ENCODE measurements at places on chromosomes 11 and 22.
A peak's percentile ranks its signal among the peaks of the same experiment; 100 is the strongest.

GRCh38 chr22:36204001-36204631 is 2.5 kb upstream of the APOL4 start:
- DNase-seq: no peak

GRCh38 chr11:112658431-112658878 is 302.8 kb upstream of the NCAM1 start:
- peak; percentile 3 for DNase-seq

GRCh38 chr11:76250520-76251225 is 44.4 kb upstream of the WNT11 start:
- DNase-seq: no peak

DNA sequence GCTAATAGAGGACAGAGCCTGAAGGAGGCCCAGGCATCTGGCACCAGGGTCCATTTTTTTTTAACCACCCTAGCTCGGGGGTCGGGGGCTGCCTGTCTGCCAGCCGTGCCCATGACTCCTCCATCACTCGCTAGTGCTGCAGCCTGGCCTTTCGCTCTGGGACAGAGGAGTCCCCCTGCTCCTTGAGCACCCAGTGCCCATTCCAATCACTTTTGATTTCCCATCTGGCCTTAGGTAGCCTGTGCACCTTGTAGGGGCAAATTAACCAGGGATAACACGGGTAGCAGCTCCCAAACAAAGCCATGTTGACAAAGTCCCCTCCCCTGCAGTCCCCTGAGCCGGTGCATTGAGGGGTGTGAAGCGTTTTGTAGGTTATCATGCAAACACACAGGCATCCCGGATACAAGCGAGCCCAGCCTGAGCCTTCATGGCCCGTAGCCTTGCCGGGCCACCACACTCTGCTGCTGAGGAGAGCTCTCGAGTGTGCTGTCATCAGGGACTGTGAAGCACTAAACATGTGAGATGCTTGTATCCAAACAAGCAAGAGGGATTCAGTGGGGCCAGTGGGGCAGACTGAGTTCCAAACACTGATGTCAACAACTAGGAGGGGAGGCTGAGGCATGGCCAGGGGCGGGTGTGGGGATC is 208.7 kb downstream of the DSCAML1 start:
- no peak for DNase-seq

- no peak for DNase-seq
These were observed 155.2 kb downstream of the DCDC1 start for GRCh38 chr11:31214372-31214771.

DNA sequence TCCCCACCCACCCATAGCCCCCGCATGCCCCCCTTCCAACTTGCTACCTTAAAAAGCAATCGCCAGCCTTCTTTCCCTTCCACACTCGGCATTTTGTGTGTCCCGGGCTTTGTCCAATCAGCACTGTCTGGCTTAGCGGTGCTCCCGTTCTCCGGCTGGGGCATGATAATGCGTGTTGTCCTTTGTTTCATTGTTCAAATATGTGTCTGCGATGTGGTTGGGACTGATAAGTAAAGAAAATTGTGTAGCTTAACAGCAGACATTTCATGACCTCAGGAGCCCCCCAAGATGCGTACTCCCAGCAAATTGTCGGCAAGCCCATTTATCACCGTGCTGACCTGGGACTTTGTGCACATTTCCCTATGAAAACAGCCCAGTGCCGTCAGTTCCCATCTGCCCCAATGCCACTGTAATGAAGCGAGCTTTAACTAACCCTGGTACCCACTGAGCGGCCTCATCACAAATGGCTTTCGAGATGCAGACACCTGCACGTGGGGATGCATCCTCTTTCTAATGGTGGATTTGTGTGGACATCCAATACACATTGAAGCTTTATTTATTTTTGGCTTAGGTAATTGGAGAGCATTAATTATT is 167.0 kb upstream of the E2F8 start:
- no peak for DNase-seq

DNA sequence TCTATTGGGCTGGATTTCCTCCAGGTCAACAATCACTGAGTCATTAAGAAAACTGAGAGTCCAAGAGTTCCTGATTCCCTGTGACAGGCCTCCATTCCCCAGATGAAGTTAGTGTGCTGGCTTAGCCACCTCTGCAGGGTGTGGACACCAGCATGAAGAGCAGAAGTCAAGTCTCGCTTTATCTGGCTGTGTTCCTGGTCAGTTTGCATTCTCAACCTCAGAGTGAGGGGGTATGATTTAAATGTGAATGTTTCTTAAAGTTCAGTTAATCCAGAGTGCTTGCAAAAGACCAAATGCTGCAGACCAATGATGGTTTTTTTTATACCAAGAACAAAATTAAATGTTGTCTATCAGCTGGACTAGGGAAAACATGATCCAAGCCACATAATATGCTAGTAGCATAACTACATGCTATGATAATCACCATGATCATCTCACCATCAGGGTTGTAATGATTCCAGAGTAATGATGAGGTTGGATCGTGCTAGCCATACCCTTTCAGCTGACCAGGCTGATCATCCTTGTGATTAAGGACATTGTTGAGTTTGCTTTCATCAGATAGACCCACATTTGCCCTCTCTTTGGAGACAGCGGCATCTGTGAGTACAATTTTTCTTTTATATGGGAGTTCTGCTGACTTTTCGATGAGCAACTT is 145.8 kb upstream of the ARHGAP20 start:
- DNase-seq: no peak

- DNase-seq: no peak
These were observed 31.0 kb upstream of the CD5 start for GRCh38 chr11:61071208-61071681.

- no peak for DNase-seq
These were observed 13.7 kb downstream of the NFRKB start for GRCh38 chr11:129881570-129882170.

- DNase-seq: peak; percentile 90
These were observed at the start of gene MED17 for GRCh38 chr11:93784145-93784934. MED17 (plus strand) TSS chr11:93784282; CDS start chr11:93784514, 232 bp downstream.

DNA sequence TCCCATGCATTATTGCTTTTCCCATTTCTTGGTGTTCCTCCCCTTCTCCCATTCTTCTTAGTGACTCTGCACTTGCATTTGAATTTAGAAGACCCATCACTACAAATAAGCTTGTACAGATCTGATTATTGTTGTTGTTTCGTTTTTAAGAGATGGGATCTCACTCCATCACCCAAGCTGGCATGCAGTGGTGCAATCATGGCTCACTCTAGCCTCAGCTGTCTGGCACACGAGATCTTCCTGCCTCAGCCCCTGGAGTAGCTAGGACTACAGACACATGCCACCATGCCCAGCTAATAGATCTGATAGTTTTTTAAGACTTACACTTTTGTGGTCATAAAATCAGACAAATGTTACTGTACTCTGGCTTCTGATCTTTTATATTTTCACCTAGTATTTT is 252.1 kb downstream of the DDX10 start:
- no peak for DNase-seq

GRCh38 chr22:40890881-40891280 is 29.0 kb upstream of the DNAJB7 start:
- no peak for DNase-seq

DNA sequence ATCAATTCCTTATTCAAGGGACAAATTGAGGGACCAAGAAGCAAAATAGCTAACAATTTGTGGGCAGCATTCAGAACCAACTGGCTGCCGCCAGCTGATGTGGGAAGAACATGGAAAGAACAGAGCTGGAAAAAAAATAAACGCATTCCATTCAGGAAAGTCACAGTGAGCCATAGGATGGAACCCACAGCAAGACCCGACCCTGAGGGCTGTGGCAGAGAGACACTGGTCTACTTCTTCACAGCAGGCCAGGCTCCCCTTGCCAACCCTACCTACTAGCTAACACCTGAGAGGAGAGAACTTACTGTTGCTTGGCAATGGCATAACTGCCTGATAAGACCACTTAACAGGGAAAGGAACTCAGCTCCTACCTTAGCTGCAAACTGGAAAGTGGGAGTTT is 123.5 kb upstream of the APOA1 start:
- no peak for DNase-seq

- no peak for DNase-seq
These were observed 398.6 kb upstream of the DDI1 start for GRCh38 chr11:103637831-103638230.

DNA sequence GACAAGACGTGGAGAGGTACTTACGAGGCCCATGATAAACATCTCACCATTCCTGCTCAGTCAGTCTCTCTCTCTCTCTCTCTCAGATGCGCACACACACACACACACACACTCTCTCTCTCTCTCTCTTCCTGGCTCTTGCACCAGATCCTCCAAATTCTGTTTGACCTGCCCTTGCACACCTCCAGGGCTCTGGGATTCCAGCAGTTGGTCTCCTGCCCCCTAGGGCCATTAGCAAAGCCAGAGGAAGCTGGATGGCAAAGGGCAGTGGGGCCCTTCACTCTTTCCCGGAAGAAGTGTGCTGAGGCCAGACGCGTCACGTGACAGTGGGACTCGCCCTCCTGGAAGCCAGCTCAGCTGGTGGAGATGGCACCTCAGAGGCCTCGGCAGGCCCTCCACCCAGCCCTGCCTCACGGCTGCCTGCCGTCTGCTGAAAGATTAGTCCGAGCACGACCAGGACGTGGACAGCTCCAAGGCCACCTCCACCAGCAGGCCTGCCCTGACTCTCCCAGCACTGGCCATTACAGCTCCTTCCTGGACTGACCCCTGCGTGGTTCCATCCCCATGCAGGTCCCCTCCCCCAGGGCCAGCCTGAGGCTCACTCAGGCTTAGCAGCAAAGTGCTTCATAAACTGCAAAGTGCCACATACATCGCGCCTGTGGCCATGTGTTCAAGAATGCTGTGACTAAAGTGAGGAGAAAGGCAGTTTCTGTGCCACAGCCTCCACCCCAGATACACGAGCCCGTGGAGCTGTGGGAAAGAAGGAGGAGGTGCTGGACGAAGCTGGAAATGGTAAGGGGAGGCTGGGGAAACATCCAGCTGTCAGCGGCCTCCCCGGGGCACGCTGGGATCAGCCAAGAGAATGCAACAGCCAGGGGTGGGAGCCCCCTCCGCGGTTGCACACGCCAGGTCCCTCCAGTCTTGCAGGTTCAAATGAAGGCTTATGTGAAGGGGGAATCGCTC is 3.7 kb downstream of the PDGFB start:
- DNase-seq: no peak

GRCh38 chr11:124896821-124897391 is 759 bp downstream of the ROBO4 start:
- DNase-seq: no peak

- DNase-seq: no peak
These were observed 4.7 kb upstream of the ST3GAL4 start for GRCh38 chr11:126350836-126351235.

DNA sequence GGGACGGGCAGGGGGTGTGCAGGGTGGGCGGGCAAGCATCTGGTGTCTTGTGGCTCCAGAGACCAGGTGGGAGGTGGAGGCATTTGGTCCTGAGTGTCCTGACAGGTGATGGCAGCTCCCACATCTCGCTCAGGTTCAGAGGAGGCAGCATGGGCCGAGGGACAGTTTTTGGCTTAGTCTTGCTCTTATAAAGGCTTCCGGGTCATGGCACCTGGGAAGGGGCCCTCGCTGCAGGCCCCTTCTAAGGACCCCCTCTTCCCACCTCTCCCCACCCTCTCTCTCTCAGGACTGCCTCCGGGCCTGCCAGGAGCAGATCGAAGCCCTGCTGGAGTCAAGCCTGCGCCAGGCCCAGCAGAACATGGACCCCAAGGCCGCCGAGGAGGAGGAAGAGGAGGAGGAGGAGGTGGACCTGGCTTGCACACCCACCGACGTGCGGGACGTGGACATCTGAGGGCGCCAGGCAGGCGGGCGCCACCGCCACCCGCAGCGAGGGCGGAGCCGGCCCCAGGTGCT is 9.9 kb downstream of the CCND1 start:
- no peak for DNase-seq

- DNase-seq: no peak
These were observed 38.9 kb upstream of the SEPTIN5 start for GRCh38 chr22:19675428-19675827.

- no peak for DNase-seq
These were observed 37.8 kb downstream of the SCN3B start for GRCh38 chr11:123616505-123617198.

GRCh38 chr11:16795146-16795545 is 56.7 kb downstream of the C11orf58 start:
- DNase-seq: peak; percentile 80

DNA sequence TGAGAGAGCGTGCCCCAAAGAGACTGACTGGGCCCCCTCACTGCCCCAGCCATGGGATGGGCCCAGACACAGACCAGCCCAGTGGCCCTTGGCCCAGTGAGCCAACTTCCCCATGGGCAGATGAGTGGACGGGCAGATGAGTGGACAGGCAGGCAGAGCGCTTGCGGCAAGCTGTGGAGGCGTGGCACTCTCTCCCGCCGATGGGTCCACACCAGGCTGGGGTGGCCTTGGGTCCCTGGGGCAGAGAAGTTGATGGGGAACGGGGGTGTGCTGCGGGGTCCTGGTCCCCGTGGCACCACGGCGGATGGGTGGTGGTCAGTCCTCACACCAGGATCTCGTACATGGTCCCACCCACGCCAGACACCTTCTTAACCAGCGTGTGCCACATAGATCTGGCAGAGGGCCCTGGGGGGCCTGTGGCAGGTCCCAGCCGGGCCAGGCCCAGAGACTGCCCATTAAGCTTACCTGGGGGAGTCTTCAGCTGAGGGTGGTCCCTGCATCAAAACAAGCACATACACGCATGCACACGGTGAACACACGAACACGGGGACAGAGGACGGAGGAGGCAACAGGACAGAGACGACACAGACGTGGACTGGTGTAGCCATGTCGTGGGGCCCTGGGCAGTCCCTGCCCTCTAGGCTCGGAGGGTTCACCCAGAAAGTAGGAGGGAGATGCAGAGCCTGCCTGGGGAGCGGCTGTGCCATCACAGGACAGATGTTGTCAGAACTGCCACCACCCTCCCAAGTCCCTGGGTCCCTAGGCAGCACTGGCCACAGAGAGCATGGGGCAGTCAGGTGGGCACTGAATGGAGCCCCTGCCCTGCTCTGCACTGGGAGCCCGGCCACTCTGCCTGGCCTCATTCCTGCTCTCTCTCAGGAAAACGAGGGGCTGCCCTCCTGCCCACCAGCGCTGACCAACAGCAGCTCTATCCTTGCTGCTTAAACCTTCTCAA is 182.2 kb downstream of the IGLL1 start:
- no peak for DNase-seq

DNA sequence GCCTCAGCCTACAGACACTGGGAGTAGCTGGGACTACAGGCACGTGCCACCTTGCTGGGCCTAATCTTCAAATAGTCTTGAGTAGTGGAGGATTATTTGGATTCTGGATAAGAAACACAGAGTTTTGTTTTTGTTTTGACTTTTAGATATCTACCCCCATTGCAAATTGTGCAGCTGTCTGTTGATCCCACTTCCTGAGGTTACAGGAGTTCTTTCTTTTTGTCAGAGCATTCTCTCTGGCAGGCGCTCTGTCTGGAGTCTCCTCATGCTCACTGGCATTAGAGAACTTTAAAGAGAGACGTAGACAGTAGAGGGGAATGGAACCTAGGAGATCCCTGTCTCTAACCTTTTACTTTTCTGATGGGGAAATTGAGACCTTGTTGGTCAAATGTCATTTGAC is 7.8 kb upstream of the ADAMTS8 start:
- DNase-seq: no peak

All from inflammatory macrophage treated with lipopolysaccharide for 1 hour (primary cell).